ENCODE measurements at places on chromosomes 6 and 20.

DNA sequence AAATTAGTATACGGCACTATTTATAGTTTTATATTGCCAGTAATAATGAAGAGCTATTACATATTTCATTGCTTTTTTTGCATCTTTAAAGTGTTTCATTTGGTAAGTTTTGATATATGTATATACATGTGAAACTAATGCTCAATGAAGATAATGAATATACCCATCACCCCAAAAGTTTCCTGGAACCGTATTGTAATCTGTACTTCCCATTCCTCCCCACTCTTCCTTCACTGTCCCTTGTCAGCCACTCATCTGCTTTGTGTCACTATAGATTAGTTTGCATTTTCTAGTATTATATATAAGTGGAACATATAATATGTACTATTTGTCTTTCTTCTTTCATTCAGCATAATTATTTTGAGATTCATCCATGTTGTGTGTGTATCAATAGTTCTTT lies 10.3 kb upstream of the TBC1D32 start:
- no peak for DNase-seq

DNA sequence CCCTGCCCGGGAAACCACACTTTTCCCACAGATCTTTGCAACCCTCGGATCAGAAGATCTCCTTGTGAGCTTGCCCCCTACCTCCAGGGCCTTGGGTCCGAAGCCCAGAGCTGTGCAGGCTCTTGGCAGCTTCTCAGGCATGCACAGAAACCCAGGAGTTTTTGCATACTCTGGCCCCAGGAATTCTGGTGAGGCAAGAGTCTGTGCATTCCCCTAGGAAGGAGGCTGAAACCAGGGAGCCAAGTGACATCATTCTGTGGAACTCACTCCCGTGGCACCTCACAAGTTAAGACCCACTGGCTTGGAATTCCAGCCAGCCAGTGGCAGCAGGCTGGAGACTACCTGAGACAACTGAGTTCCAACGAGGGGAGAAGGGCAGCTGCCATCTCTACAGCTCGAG lies 100.1 kb downstream of the TNFRSF21 start:
- DNase-seq: no peak

DNA sequence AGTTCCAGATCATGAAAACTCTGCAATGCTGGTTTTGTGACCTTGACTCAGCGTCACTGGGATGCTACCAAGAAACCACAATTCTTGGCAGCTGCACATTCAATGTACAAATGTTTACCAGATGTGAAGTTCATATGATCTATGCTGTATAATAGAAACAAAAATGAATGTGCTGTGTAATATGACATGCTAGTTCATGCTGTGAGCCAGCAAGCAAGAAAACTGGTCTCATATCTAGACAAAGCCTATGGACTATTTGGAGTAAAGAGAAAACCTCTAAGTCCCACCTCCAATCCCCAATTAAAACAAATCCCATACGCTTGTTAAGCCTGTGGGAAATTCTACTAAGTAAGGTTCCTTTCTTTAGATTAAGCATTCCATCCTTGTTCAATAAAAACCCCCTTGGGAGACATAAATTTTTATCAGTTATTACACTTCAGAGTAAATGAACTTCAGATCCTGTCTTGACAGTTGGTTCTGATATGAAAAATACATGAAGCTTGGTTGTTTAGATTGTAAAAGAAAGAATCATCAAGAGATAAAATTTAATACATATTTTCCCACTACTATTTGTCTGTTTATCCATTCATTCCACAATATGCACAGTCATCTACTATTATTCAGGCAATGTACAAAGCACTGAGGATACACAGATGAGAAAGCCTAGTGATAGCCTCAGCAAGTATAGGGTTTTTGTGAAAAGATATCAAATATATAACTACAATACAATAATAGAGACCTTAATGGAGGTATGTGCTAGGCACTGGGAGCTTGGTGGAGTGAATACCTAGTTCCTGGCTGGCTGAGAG lies 20.1 kb downstream of the COL21A1 start:
- DNase-seq: no peak

- no peak for DNase-seq
Measured at GRCh38 chr20:56504373-56505005, 20.1 kb upstream of the FAM209A start.

DNA sequence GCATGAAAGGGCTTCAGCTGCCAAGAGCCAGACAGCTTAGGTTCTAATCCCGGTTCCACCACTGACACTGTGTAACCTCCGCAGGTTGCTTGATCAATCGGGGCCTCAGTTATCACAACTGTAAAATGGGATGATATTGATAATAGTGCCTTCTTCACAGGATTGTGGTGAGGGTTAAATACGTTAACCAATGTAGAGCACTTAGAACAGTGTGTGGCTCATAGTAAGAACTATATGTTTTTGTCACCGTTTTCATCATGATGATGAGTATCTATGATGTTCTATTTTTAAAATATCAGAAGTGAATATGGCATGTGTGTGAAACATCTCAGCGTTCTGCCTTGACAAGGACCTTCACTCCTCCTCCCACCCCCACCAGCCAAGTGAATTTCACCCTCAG lies 10.3 kb upstream of the MAPK13 start:
- DNase-seq: no peak

GRCh38 chr6:32972353-32973143 lies 4.2 kb downstream of the BRD2 start:
- DNase-seq: peak; percentile 50

GRCh38 chr6:134535831-134536230 lies 217.9 kb upstream of the SGK1 start:
- no peak for DNase-seq
